ENCODE measurements at places on chromosomes 3 and 15. TPM values are rescaled to one million over a fixed set of nuclear protein-coding genes. Genes with fewer than 3 reads are reported as not detected.

GRCh38 chr3:25888892-25889524 is 99.1 kb downstream of the OXSM start:
- H3K4me3 ChIP-seq: no peak overlapping the region
- H3K27me3 ChIP-seq: no peaks in the 10 kb centered on the region
- no peak for DNase-seq

DNA sequence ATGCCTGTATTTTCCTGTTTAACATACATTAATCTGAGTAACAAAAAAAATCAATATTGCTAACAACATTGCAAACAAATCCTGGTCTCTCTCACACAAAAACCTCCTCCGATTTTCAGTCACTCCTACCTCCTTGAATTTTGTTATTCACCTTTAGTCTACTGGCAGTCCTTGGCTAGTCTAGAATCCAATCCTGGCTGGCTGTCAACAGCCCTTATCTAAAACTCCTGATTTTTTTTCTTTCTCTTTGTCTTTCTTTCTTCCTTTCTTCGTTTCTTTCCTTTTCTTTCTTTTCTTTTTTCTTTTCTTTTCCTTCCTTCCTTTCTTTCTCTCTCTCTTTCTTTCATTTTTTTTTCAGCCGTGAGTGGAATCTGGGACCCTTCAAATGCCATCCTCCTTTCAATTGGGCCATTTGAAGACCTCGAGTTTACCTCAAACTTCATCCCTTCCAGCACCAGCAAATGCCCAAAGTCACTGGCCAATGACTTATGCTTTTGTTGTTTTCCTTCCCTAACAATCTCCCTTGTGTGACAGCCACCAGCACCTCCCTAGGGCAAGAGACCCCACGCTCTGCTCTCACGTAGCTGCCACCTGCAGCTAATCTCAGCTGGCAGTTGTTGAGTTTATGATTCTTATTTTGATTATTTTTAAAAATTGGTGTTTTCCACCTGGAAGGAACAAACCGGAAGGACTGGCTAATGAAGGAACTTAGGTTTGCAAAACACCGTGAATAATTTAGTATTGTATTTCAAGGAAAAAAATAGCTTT is 6.8 kb upstream of the ONECUT1 start:
- DNase-seq: no peak
- no peak overlapping the region for H3K27ac ChIP-seq
- H3K4me1 ChIP-seq: no peaks in the 10 kb centered on the region
- no peak overlapping the region for H3K4me3 ChIP-seq
- no peaks in the 10 kb centered on the region for H3K36me3 ChIP-seq

MESP2 gene
- polyA plus RNA-seq: not detected

DNA sequence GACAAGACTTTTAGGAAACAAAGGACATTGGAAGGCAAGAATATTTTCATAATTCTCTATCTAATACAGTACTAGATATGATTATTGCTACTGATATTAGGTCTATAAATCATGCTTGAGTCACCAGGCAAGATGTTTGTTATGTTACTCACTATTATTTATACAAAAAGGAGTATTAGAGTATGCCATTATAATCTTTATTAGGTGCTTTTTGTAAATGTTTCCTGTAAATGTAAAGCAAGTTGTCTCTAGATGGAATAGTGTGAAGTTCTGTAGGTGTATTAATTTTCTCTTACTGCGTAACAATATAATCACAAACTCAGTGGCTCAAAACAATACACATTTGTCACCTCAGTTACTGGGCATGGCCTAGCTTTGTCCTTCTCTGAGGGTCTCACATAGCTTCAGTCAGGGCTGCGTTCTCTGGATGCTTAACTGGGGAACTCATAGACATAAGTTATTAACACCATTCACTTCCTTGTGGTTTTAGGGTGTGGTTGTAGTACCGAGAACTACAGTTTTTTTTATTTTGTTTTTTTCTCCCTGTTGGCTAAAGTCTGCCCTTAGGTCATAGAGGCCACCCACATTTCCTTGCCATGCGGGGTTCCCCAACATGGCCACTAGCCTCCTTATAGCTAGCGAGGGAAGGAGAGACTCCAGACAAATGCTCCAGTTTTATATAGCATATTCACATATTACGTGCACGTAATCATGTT is 20.3 kb upstream of the MAP3K13 start:
- H3K4me1 ChIP-seq: no peaks in the 10 kb centered on the region
- H3K4me3 ChIP-seq: no peak overlapping the region
- no peak overlapping the region for H3K27ac ChIP-seq
- H3K27me3 ChIP-seq: no peaks in the 10 kb centered on the region
- no peak for DNase-seq

HGD gene
- polyA plus RNA-seq: not detected

- no peaks in the 10 kb centered on the region for H3K4me1 ChIP-seq
- no peaks in the 10 kb centered on the region for H3K36me3 ChIP-seq
- H3K27ac ChIP-seq: no peak overlapping the region
- no peak for DNase-seq
- no peaks in the 10 kb centered on the region for H3K27me3 ChIP-seq
Measured at GRCh38 chr3:118227191-118227590, 807.5 kb downstream of the IGSF11 start.

DNA sequence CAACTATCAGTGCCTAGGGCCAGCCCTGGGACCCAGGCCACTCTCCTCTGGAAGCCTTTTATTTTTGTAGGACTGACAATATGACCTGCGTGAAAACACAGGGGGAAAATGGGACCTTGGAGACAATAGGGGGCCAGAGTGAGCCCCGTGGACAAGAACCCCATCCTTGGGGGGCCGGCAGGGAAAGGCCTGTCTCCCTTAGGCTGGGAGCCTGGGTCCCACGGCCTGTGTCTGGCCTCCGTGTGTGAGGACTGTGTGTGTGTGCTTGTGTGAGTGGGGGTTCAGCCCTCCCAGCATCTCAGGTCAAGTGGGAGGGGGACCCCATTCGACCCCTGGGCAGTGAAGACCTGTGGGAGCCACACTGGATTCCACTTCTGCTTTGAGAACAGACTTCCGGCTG is 53.3 kb downstream of the EXOG start:
- H3K4me3 ChIP-seq: no peak overlapping the region
- H3K27me3 ChIP-seq: no peaks in the 10 kb centered on the region
- H3K4me1 ChIP-seq: no peaks in the 10 kb centered on the region
- DNase-seq: no peak
- no peak overlapping the region for H3K27ac ChIP-seq
- no peaks in the 10 kb centered on the region for H3K36me3 ChIP-seq
